ENCODE measurements at places on chromosomes 3 and 15.

- H3K27me3 ChIP-seq = peaks cover 12% of the 10 kb centered on the region
- peak overlapping the region; percentile 91 for H3K4me3 ChIP-seq
- peaks cover 21% of the 10 kb centered on the region for H3K36me3 ChIP-seq
- H3K27ac ChIP-seq = peak overlapping the region; percentile 94
- no peak for DNase-seq
Observed at GRCh38 chr15:70493787-70494516, 269.4 kb downstream of the UACA start.

DNA sequence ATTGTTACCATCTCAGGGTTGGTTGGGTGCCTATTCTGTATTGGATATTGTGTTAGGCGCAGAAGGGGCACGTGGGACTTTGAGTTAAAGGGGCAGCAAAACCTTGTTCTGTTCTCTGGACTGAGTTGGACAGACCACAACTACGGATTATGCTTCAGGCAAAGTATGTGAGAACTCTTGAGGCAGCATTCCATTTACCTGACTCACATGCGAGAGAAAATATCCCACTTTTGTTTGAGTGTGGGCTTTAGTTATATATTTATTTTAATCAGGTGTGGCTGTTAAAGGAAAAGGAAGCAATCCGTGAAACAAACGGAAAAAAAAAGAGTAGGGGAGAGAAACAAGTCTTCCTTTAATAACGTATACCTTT is 627 bp upstream of the PLS1 start:
- peaks cover 7% of the 10 kb centered on the region for H3K36me3 ChIP-seq
- no peak for DNase-seq
- H3K27ac ChIP-seq = peak overlapping the region; percentile 70
- H3K4me3 ChIP-seq = peak overlapping the region; percentile 97

DNA sequence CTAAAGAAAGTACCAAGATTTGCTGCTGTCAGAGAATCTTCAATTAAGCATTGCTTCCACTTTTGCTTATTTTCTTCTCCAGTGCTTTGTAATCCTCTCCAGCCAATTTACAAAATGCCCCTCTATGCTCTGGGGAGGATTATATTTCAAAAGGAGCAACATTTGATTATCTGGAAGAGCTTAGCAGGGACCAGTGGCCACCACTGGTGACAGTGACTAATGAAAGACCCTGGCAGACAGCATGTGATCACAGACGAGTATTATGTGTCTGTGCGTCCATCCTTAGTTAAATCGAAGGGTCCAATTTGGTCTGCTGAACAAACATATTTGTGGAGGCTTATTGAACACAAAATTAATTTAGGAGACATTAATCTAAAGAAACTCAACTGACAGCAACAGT is 152.6 kb downstream of the ZNF621 start:
- no peak overlapping the region for H3K4me3 ChIP-seq
- H3K4me1 ChIP-seq = no peaks in the 10 kb centered on the region

GRCh38 chr3:70556056-70556455 is 243.6 kb upstream of the MDFIC2 start:
- H3K4me1 ChIP-seq = no peaks in the 10 kb centered on the region
- no peak for DNase-seq

GRCh38 chr3:67683522-67683921 is 29.1 kb upstream of the SUCLG2 start:
- H3K4me3 ChIP-seq = no peak overlapping the region
- H3K4me1 ChIP-seq = peaks cover 23% of the 10 kb centered on the region
- peaks cover 6% of the 10 kb centered on the region for H3K36me3 ChIP-seq
- DNase-seq = no peak
- no peak overlapping the region for H3K27ac ChIP-seq

DNA sequence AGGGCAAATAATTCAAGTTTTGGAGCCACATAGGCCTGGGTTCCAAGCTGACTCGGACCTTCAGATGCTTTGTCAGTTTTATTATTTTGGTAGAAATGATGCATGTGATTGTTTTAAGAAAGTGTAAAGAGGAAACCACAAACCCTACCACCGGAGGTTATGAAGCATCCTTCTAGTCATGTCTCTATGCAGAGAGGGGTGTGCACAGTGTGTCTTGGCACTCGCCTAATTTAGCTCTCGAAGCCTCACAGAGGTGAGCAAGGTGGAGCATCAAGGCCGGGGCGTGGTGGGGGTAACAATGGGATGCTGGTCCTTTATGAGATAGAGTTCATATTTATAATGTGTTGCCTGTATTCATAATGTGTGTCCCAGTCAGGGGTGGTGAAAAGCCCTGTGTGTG is 63.7 kb upstream of the SMAD6 start:
- no peaks in the 10 kb centered on the region for H3K27me3 ChIP-seq
- H3K4me3 ChIP-seq = no peak overlapping the region
- DNase-seq = peak; percentile 13
- H3K4me1 ChIP-seq = peaks cover 7% of the 10 kb centered on the region

DNA sequence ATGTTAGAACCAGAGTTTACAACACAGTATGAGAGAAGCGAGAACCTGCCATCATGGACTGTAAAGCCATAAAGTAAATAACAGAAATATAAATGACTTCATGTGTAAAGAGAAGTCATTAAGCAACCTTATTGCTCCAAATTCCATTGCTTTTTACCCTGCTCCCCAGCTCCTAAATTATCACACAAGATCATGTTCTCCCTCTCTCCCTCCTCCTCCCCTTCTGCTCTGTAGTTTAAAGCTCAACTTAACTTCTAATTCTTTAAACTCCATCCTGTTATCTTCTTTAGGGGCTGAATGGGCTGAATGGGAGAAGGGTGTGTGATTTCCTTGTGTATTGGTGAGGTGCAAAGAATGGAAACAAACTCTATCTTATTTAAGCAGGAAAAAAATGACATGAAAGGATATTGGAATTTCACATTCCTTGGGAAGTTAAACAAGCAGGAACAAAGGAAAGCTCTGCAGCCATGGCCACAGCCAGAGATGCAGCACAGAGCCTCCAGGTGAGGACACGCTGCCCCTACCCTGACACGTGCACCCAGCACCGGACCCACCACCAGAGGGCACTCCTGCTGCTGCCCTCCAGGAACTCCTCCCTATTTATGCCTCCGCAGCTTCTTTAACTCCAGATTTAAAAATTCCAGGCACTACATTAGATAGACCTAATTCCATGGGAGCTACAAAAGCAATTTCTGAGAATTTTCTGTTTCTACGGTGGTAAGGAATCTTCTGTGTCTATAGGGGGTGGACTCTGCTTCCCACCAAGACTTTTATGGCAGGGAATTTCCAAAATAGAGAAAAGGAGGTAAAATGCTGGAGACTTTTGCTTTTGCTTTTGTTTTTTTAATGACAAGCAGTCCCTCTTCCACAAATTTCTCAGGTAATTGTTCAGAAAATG is 76.9 kb upstream of the ABI3BP start:
- H3K4me3 ChIP-seq = no peak overlapping the region
- H3K27ac ChIP-seq = no peak overlapping the region
- H3K4me1 ChIP-seq = peaks cover 3% of the 10 kb centered on the region

- H3K36me3 ChIP-seq = no peaks in the 10 kb centered on the region
- H3K27me3 ChIP-seq = no peaks in the 10 kb centered on the region
- no peak overlapping the region for H3K4me3 ChIP-seq
- no peak for DNase-seq
Observed at GRCh38 chr3:117218641-117219048, 509.1 kb downstream of the TUSC7 start.

- no peaks in the 10 kb centered on the region for H3K4me1 ChIP-seq
- no peak for DNase-seq
- H3K27me3 ChIP-seq = peaks cover 53% of the 10 kb centered on the region
- no peak overlapping the region for H3K4me3 ChIP-seq
- no peak overlapping the region for H3K27ac ChIP-seq
Observed at GRCh38 chr15:81514725-81515124, 140.7 kb upstream of the TMC3 start.

DNA sequence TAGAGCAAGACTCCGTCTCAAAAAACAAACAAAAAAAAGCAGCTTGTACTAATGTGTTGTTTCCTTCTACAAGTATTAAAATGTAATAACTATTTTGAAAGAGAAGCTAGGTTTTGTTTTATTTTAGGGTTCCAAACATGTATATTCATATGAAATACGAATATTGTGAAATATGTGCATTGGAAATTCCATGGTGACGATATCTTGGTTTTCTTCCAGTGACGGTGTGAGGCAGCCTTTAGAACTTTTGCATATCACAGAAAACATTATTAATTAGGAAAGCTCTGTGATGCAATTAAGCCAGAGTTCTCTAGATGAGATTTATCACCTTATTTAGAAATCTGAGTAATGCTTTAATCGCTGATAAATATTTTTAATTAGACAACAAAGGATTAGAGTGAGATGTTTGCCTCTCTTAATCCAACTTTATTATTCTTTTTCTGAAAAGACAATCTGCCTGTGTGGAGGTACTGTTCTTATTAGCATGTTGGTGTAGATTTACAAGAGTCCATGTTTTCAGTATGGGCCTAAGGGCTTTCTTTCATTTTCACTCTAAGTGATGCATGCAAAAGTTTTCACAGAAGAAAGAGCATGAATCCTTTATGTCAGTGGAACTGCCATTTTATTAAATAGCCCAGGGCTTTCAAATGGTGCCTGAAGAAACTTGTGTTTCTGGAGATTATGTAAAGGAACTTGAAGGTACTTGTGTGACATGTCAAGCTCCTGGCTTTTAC is 37.7 kb upstream of the SAMMSON start:
- no peak for DNase-seq
- H3K4me3 ChIP-seq = no peak overlapping the region
- no peaks in the 10 kb centered on the region for H3K36me3 ChIP-seq
- H3K4me1 ChIP-seq = no peaks in the 10 kb centered on the region
- H3K27me3 ChIP-seq = no peaks in the 10 kb centered on the region

GRCh38 chr3:107450254-107450893 is 72.4 kb upstream of the BBX start:
- H3K4me1 ChIP-seq = no peaks in the 10 kb centered on the region
- H3K4me3 ChIP-seq = no peak overlapping the region
- no peaks in the 10 kb centered on the region for H3K27me3 ChIP-seq
- H3K27ac ChIP-seq = no peak overlapping the region

- H3K4me1 ChIP-seq = peaks cover 49% of the 10 kb centered on the region
- H3K27ac ChIP-seq = peak overlapping the region; percentile 88
- H3K4me3 ChIP-seq = peak overlapping the region; percentile 1
- no peaks in the 10 kb centered on the region for H3K27me3 ChIP-seq
- DNase-seq = peak; percentile 42
Observed at GRCh38 chr15:81315452-81316175, 8.3 kb downstream of the STARD5 start.

- DNase-seq = no peak
- H3K36me3 ChIP-seq = peaks cover 7% of the 10 kb centered on the region
Observed at GRCh38 chr3:66255865-66256264, 35.1 kb downstream of the SLC25A26 start.

- H3K27me3 ChIP-seq = no peaks in the 10 kb centered on the region
- no peaks in the 10 kb centered on the region for H3K36me3 ChIP-seq
- no peak overlapping the region for H3K27ac ChIP-seq
Observed at GRCh38 chr15:33124279-33124678, 70.2 kb downstream of the FMN1 start.

DNA sequence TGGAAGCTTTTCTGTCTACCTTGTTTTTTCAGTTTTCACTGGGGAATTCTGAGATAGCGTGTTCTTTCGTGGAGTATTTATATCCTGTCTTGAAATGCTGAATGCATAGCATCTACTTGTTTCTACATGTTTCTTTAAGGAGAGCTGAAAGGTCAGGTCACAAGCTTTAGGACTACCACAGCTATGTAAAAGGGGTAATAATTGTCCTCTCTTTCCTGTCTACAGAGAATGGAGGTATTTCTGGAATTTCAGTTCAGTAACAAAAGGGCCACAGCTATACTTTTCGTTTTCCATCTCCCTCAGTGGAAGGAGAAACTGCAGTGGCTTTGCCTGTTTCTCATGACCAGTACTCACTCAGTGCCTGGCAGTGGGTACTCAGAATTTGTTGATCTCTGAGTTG is 4.7 kb downstream of the INAFM2 start:
- no peaks in the 10 kb centered on the region for H3K27me3 ChIP-seq
- H3K27ac ChIP-seq = no peak overlapping the region
- no peak overlapping the region for H3K4me3 ChIP-seq
- H3K4me1 ChIP-seq = peaks cover 11% of the 10 kb centered on the region

GRCh38 chr3:84547971-84548970 is 410.5 kb upstream of the CADM2 start:
- H3K27me3 ChIP-seq = no peaks in the 10 kb centered on the region
- no peak overlapping the region for H3K27ac ChIP-seq
- H3K4me1 ChIP-seq = no peaks in the 10 kb centered on the region
- no peak for DNase-seq

- H3K27me3 ChIP-seq = no peaks in the 10 kb centered on the region
- H3K36me3 ChIP-seq = peaks cover 20% of the 10 kb centered on the region
- DNase-seq = no peak
- peaks cover 35% of the 10 kb centered on the region for H3K4me1 ChIP-seq
- peak overlapping the region; percentile 100 for H3K27ac ChIP-seq
Observed at GRCh38 chr3:33441225-33441976, 1.2 kb upstream of the UBP1 start.

DNA sequence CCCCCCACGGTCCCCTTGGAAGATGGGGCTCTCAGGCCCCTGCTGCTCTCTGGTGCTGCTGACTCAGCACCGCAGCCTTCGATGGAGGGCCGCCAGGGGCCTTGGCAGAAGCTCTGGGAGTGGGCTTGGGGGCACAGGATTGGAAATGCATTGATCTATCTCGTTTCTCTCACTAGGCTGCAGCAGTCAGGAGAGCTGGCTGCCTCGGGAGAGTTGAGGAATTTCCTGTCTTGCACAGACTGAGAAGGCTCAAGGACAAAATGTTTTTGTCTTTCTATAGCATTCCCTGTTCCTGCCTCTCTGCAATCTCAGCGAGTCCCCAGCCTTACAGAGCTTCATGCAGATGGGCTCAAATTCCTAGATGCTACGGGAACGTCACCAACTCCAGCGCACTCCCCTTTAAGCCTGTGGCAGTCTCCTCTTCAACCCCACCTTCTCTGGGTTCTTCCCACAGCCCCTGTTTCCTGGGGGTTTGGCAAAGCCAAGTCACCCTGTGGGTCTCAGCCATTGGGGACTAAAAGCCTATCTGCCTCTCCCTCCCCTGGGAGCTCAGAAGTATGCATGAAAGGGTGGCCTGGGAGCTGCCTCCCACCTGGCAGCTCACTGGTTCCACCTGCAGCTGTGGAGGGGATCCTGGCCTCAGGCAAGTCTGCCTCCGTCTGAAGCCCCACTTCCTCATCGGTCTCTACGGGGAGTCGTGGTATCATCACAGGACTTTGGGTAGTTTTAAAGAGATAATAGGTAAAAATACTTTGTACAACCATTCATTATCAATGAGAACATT is 127.4 kb upstream of the HACD2 start:
- H3K4me3 ChIP-seq = no peak overlapping the region
- no peaks in the 10 kb centered on the region for H3K4me1 ChIP-seq
- H3K27me3 ChIP-seq = peaks cover 16% of the 10 kb centered on the region
- DNase-seq = no peak
- H3K36me3 ChIP-seq = no peaks in the 10 kb centered on the region

- DNase-seq = no peak
- H3K4me3 ChIP-seq = no peak overlapping the region
- no peaks in the 10 kb centered on the region for H3K27me3 ChIP-seq
- H3K36me3 ChIP-seq = peaks cover 3% of the 10 kb centered on the region
- no peaks in the 10 kb centered on the region for H3K4me1 ChIP-seq
- no peak overlapping the region for H3K27ac ChIP-seq
Observed at GRCh38 chr3:136805795-136806194, 13.1 kb upstream of the SLC35G2 start.

All from effector memory CD8-positive, alpha-beta T cell (primary cell).